NCI-H1694 treated with DMSO at 0.1 percent for 48 hours (cell line): ENCODE measurements at places on chromosomes 2 and 18.

GRCh38 chr2:137383391-137383790, 580.9 kb upstream of the HNMT start:
- DNase-seq = no peak

DNA sequence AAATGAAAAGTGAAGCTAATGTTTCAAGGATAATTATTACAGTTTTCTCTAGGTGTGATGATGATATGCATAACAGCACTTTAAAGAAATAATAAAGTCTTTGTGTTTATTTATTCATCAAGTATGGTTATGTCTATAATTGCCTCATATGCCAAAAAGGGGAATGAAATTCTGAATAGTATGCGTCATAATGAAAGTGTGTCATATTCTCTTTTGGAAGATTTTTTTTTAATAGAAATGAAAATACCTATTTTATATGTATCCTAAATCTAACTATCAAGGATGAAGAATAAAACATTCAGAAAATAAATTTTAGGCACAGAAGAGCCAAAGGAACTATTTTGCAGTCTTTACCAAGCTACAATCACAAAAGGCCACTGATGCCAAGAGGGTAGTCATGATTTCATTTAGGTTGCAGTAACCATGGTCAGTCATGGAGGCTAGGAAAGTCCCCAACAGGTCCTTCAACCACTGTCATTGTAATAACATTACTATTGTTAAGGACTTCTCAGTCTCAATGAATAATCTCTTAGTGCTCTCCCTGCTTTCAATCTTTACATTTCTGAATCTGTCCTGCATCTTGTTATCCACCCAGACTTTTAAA, 712.5 kb downstream of the DCDC2C start:
- DNase-seq = no peak

DNA sequence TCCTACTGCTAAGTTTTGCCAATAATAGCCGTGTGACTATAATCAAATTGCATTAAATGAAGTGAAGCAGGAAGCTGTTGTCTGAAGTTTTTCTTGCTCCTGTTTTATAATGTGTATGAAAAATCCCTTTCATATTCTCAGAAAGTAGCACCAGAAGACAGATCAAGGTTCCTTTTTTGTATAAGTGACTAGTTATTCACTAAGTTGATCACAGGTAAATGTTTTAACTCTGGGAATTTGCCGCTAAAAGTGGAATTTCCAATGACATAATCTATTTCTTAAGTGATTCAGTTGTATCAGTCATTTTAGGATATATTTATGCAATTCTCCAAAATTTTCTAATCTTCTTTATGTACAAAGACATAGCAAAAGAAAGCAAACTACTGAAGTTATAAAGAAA, 99.6 kb downstream of the DPP4 start:
- no peak for DNase-seq

- no peak for DNase-seq
These were observed 284.8 kb downstream of the CELF4 start for GRCh38 chr18:37280701-37281393.

- DNase-seq = no peak
These were observed 191.9 kb upstream of the TCF4 start for GRCh38 chr18:55779691-55780585.

DNA sequence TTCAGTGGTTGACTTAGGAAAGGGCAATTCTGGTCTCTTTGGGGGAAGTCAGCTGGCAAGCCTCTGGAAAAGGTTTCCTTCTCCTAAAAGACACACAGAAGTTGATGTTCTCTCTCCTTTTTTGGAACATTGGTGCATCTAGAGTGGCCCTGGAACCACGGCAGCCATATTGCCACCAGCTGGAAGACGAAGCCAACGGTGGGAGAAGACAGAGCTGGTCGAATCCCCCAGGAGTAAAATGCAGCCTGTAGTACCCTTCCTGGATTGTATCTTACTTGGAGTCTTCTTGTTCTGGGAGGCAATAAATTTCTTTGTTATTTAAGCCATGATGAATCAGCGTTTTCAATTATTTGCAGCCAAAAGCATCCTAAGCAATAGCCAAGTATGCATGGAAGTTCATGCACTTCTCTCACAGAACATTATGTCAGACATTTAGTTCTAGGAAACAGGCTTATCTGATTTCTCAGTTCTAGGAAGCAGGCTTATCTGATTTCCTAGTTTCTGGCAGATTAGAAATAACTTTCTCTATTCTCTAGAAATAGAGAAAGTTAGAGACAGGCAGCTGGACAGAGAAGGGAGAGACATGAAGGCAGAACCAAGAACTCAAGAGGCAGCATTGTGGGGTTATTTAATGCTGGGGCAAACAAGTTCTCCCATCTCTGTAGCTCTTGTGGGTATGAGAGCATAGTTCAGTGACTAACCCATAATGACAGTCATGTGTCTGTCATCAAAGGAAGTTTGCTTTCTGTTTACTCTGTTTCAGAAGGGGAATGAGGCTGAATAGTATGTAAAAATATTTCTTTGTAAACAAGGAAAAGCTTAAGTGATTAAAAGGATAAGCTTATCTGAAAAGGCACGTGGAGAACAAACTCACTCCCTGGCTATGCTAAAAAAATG, 40.5 kb upstream of the NABP1 start:
- no peak for DNase-seq

DNA sequence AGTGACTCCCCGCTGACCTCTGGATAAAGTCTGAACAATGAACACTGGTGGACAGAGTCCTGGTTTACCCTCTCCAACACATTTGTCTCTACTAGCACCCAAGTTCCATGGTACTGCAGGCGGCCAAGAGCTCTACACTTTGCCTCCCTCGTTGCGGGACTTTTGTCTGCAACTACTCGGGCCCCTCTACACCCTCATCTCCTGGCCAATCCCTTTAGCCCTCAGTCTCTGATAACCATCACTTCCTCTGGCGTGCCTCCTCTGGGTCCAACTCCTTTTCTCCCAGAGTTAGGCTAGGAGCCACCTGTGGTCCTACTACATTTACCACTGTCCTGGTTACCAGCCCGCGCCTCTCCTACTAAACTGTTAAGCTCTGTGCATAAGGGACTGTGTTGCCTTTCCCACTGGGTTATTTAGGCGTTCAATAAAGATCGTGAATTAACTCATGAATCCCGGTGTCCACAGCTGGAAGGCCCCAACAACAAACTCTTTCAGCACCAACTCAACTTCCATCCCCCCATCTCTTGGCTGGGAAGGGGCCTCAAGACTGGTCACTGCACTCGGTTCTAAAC, 757 bp downstream of the HDHD2 start:
- DNase-seq = no peak

DNA sequence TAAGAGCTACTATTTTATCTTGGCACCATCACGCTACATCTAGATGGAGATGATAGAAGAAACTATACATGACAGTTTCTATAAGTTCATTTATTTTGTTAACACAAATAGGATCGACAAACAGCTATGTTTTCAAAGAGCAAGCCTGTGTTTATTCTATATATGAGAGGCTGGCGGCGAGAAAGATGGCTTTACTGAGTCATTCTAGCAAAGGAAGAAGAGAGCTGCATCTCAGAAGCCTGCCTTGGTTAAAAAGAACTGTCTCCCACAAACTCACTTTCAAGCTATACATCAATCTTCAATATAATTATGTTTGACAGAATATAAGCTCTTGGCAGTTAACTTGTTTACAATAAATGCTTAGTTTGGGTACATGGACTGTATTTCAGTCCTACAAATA, 13.0 kb downstream of the SATB2 start:
- DNase-seq = no peak

- no peak for DNase-seq
These were observed 44.0 kb upstream of the RPL31 start for GRCh38 chr2:100957996-100958653.

GRCh38 chr2:9750224-9751215, 92.8 kb upstream of the TAF1B start:
- no peak for DNase-seq

- DNase-seq = no peak
These were observed 134.3 kb downstream of the THADA start for GRCh38 chr2:43461453-43462073.

- DNase-seq = no peak
These were observed 787.7 kb downstream of the CCDC85A start for GRCh38 chr2:56971383-56971974.

- no peak for DNase-seq
These were observed 92.1 kb downstream of the ACKR3 start for GRCh38 chr2:236661762-236662110.

DNA sequence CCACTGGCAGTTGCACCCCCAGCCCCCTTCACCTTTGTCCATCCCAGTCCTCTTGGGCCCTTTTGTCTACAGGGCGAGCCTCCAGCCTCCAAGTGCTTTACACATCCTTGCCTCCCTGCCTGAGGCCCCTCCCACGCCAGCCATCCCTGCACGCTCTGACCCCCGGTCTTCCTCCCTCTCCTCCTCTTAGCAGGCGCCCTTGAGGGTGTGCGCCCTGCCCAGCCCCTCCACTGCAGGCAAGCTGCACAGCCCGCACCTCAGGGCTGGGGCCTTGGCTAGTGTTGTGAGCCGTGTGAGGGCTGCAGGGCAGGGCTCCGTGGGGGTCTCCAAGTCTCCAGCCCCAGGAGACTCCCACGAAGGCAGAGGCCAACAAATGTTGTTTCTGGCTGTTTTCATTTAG, 6.9 kb downstream of the BOK start:
- no peak for DNase-seq

- DNase-seq = no peak
These were observed 25.6 kb downstream of the COBLL1 start for GRCh38 chr2:164816046-164816445.

GRCh38 chr2:102724016-102724490, 37.8 kb upstream of the TMEM182 start:
- no peak for DNase-seq

GRCh38 chr2:39107156-39107555, 13.7 kb downstream of the SOS1 start:
- peak; percentile 11 for DNase-seq

DNA sequence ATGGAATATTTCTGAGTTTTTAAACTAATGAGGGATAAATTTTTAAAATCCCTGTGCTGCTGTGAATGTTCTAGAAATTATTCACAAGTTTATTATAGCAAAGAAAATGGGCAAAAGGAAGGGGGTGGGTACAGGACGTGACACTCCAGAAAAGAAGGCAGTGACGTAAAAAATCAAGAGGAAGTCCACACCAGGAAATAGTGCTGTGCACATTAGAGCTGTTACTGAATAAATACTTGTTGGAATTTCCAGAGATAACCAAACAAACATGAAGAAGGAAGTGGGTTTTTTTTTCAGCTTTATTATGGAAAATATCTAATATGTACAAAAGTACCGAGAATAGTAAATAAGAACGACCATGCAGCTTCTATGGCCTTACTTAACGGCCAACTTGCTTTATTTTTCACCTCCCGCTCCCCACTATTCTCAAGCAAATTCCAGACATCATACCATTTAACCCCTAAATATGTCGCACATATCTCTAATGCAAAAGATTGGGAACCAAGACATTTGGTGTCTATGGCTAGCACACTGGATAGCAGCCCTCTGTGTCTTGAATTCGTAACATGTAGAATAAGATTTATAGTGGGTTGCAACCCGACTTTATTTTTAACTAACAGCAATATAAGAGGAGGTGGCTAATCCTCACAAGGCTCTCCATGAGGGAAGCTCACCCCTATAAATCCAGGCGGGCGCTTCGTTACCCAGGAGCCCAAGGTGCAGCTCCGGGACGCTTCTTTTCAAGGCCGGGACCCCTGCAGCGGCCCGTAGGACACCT, 580 bp upstream of the NDUFV2 start:
- DNase-seq = peak; percentile 13

DNA sequence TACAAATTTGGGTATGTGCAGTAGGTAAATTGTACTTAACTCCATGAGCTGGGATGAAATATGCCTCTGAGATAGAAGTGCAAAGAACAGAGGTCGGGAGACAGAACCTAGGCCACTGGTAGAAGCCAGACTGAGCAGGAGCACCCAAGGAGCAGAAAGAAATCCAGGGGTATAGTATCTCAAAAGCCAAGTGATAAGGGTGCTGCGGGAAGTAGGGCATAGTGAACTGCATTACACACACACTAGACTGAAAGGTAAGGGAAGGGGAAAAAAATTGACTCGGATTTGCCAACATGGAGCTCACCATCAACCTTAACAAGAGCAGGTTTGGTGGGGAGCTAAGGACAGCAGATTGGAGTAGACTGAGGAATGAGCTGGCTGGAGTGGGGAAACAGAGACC, 89.3 kb upstream of the TMEM247 start:
- DNase-seq = no peak

GRCh38 chr2:121479882-121480522, 50.7 kb upstream of the RNU4ATAC start:
- no peak for DNase-seq

DNA sequence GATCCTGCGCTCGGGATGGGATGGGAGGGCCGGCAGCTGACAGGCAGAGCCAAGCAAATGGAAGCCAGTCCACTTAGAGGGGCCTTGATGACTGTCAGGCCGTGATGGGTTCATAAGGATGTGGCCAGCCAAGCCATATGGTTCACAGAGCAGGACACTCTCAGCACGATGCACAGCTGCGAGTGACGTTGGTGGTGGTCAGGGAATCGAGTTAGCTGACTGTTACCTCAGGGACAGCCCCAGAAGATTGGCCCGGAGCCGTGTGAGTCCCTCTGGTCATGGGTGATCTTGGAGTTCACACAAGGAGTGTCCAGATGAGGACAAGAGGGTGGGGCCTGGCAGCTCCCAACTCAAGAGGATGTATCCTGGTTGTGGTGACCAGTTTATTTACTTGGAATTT, 70.2 kb downstream of the TPGS2 start:
- no peak for DNase-seq

- no peak for DNase-seq
These were observed 51.3 kb downstream of the MYO7B start for GRCh38 chr2:127586746-127587295.

DNA sequence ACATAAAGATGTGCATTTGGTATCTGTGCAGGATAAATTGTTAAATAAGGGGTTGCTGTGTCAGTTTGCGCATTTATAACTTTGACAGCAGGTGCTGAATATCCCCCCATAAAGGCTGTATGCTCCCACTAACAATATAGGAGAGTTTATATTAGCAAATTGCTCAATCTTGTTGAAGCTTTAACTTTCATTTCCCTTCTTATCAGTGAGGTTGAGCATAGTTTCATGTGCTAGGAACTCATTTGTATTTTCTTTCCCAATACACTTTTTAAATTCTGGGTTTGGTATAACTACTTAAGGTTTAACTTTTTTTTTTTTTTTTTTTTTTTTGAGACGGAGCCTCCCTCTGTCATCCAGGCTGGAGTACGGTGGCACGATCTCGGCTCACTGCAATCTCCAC, 89.0 kb downstream of the FAM117B start:
- no peak for DNase-seq

GRCh38 chr2:158730621-158731140, 64.4 kb upstream of the DAPL1 start:
- DNase-seq = no peak

DNA sequence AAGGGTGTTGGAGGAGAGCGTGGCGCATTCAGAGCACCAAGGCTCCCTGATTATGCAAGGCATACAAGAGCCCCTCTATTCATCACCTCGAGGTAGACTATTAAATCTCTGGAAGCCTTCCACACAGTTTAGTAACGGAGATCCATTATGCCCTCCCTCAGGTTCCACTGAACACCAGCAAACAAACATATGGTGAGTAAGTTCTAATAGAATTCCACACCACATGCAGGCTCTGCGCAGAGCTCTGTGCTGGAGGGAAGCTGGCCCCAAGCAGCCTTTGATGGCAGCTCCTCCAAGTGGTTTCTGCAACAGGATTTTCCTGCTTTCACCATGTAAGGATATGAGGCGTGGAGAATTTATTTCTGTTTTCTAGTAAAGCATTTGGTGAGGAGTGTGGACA, 238.6 kb downstream of the C1D start:
- DNase-seq = no peak
